ENCODE measurements at places on chromosomes 3 and 15. TPM values are rescaled to one million over a fixed set of nuclear protein-coding genes. Genes with fewer than 3 reads are reported as not detected.

The CCDC54 gene
- total RNA-seq: not detected

The SPSB4 gene
- total RNA-seq: not detected

The PIERCE2 gene
- not detected for total RNA-seq

The DOCK3 gene
- 1.6 TPM for total RNA-seq

The GOLGA6L7 gene
- total RNA-seq: not detected
